ENCODE measurements at places on chromosomes 4 and X.

DNA sequence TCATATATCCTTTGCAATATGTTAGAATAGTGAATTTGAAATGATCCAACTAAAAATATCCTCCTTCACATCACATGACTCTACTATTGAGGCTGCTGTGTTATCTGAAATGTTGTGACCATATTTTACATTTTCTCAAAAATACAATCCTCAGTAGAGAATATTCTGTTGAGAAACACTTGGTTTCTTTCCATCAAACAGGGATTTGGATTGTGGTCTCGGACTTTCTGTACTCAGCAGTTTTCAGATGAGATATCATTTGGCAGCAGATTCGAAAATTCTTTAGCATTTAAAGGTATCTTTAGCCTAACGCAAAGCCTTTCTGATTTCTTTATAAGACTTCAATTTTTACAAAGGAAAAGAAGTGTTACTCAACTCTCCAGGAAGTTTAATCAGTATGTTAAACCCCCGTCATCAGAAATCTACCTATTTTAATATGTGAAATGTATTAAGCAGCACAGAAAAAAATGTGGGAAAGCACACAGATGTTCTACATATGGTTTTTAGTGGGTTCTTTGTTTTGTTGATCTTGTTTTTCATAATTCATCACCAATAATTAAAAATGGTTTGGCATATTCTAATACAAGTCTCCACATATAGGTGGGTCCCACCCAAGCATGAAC lies 55.4 kb upstream of the ANXA3 start:
- no peak for DNase-seq

DNA sequence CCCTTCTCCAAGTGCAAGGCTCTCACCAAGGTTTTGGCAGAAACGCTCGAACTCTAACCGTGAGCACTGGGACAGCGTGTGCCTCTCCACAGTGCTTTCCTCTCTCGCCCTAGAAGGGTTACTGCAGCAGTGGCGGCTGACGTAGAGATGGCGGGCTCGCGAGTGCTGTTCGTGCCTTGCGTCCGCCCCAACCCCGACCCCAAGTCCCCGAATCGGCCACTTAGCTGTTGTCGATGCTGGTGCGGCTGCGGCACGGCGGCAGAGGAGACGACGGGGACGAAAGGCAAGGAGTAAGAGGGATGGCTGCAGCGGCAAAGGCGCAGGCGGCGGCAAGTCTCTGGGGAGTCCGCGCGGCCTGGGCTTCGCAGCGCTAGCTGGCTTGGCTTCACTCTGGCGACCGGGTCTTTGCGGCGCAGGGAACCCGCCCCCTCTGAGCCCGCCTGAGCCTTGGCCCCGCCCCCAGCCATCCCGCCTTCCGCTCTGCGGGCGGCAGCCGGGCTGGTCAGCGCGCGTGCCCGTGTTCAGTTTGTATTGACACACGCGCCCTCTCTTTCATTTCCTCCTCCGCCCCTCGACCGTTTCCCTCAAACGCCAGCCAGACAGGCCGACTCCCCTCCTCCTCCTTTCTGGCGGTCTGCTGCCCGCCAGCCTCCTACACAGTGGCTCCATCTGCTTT lies at the start of gene SPIN4:
Gene SPIN4 (minus strand): TSS at position 392 of the 676 bp plus-strand sequence. CDS start 513 bp downstream, outside the sequence.
- peak; percentile 71 for DNase-seq

DNA sequence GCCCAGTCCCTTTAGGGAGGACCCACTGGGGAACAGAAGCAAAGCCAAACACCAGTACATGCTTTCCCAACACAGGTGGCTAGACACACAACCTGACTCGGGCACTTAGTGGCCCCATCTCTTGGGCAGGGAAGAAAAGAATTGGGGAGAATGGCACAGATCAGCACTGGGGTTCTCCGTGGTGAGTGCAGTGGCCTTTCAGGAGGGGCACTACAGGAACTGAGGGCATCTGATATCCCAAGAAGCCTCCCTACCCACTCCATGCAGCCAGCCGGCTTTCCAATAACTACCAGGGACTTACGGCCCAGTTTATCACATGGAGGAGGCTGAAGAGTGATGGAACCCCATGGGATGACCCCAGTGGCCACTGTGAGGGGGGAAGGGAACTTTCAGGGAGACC lies 23.0 kb downstream of the RGN start:
- DNase-seq: no peak

DNA sequence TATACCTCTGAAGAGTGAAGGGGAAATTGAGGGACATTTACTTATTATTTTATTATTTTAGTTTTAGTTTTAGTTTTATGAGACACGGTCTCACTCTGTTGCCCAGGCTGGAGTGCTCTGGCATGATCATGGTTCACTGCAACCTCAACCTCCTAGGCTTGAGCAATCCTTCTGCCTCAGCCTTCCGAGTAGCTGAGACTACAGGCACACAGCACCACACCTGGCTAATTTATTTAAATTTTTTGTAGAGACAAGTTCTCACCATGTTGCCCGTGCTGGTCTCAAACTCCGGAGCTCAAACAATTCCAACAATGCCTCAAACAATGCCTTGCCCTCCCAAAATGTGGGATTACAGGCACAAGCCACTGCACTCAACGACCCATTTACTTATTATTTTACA lies 68.4 kb upstream of the BMP2K start:
- no peak for DNase-seq

- peak; percentile 52 for DNase-seq
Measured at GRCh38 chrX:135477576-135477975, 42.9 kb upstream of the INTS6L start.

DNA sequence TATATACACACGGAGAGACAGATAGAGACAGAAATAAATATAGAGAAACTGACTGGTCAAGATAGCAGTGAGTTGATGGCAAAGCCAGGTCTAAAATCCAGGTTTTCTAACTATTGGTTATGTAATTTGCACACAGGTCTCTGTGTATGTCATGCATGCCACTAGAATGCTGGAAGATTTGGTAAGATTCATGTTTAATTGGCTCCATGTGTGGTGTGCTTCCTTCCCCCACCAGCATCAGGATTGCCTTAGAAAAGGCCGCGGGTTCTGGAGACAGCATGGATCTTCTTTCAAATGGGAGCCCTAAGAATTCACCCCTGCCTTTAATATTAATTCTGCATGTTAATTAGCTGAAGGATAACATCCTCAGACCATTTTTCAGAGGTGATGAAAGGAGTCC lies 31.3 kb downstream of the HAND2 start:
- DNase-seq: no peak

DNA sequence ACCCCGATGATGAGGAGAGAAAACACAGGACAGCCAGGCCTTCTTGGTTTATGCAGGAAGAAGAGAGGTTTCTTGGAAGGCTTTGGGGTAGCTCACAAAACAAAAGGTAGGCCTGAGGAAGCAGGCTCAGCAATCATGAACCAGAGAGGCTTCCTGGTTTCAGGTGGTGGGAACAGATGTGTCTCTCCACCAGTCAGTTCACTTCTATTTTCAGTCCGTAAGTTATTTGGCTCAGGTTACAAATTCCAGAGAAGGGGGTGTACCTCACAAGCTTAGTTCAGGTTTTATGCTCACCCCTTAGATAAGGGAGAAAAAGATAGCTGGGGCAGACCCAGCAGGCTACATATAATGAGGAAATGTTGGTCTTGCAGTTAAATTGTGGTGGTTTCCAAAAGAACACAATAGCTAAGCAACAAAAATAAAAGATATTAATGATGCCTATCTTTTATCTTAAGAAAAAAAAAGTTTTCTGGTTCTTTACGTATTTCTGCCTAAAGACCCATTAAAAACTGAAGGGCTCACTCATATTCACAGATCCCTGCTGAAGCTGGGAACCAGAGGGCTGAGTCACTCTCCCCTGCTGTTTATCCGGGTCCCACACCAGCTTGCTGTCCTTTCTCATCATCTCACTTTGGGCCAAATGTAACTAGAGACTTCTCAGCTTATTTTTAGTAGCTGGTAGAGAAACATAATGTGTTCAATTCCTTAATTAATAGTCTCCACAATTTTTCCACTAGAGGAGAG lies 177.0 kb downstream of the CAMK2D start:
- peak; percentile 37 for DNase-seq

- peak; percentile 44 for DNase-seq
Measured at GRCh38 chr4:177302371-177303100, 7.1 kb upstream of the NEIL3 start.

- no peak for DNase-seq
Measured at GRCh38 chr4:153166716-153167501, 37.3 kb upstream of the TRIM2 start.

DNA sequence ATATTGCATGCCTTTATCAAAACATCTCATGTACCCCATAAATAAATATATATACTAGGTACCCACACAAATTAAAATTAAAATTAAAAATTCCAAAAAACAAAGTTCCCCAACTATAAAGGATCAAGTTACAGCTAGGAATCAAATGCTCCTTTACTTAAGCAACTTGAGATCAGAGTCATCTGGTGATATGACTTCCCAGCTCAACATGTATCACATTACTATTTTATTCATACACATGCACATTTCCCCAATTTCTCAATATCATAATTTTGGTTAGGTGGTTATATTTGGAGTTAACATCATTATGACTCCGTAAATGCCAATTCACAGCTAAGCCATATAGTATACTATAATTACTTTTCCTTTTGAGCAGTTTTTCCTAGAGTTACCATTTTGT lies 60.9 kb downstream of the CLOCK start:
- no peak for DNase-seq

GRCh38 chr4:84928089-84928488 lies 38.4 kb downstream of the WDFY3 start:
- no peak for DNase-seq
